Type B pancreatic cell (in vitro differentiated cells): ENCODE measurements at places on chromosomes 4 and X.

DNA sequence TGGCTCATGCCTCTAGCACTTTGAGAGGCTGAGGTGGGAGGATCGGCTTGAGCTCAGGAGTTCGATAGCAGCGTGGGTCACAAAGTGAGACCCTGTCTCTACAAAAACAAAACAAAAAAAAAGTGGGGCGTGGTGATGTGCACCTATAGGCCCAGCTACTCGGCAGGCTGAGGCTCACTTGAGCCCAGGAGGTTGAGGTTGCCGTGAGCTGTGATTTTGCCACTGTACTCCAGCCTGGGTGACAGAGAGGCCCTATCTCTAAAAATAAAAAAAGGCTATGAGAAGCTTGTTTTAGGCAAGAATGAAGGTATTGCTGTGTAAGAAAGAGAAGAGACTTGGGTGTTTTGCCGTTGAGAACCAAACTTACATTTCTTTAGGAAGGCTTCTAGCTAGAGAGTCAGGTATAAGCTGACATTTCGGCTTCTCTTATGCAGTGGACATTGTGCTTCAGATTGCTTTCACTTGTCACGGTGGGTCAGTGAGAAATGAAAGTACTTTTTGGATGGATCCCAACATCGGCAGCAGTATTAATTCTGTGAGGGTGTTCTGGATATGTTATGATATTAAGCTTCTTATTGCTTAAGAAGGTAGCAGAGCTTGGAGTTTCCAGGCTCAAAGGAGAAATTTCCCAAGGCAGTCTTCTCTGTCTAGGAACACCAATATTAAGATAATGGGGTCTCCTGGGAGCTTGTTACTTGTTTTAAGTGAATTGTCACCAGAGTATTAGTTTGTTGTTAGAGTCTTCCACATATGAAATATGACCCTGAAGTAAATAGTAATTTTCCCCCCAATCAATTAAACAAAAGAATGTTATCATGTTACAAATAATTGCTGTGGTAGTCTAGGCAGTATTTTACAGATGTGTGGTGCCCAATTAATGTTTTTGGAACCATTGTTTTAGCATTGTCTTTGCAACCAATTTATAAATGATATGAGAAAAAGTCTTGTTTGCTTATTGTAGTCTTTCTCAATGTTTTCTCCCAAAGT lies 17.6 kb downstream of the TMEM131L start:
- DNase-seq, result no peak
- H3K27ac ChIP-seq, result no peak overlapping the region
- peaks cover 41% of the 10 kb centered on the region for H3K4me1 ChIP-seq
- H3K27me3 ChIP-seq, result no peaks in the 10 kb centered on the region

GRCh38 chrX:53039236-53039635 lies 9.4 kb upstream of the GPR173 start:
- peaks cover 6% of the 10 kb centered on the region for H3K27me3 ChIP-seq
- H3K4me3 ChIP-seq, result no peak overlapping the region
- H3K27ac ChIP-seq, result no peak overlapping the region
- no peaks in the 10 kb centered on the region for H3K36me3 ChIP-seq
- no peak for DNase-seq

GRCh38 chrX:17291171-17291900 lies 83.7 kb upstream of the NHS start:
- H3K36me3 ChIP-seq, result no peaks in the 10 kb centered on the region
- DNase-seq, result no peak
- no peak overlapping the region for H3K4me3 ChIP-seq
- H3K27ac ChIP-seq, result no peak overlapping the region
- no peaks in the 10 kb centered on the region for H3K27me3 ChIP-seq

- H3K27me3 ChIP-seq, result no peaks in the 10 kb centered on the region
- peaks cover 30% of the 10 kb centered on the region for H3K36me3 ChIP-seq
- no peak overlapping the region for H3K4me3 ChIP-seq
- no peaks in the 10 kb centered on the region for H3K4me1 ChIP-seq
- DNase-seq, result no peak
Observed at GRCh38 chr4:106231931-106232330, 84.1 kb downstream of the TBCK start.

DNA sequence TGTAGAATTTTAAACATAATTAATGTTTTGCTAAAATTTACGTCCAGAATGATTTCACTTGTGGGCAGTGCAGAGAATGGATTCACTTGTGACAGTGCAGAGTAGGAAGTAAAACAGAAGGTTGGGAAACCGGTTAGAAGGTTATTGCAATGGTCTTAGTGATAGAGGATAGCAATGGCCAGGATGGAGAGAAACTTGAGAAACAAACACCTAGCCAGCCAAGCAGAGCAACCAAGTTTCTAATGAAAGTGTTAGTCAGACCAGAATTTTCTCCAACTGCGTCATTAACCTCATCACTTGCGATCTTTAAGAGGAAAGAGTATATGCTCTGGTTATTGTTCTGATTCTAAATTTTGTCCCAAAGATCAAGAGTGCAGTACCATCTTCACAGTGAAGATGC lies 50.0 kb upstream of the TBC1D9 start:
- H3K36me3 ChIP-seq, result no peaks in the 10 kb centered on the region
- no peak overlapping the region for H3K4me3 ChIP-seq
- H3K27ac ChIP-seq, result no peak overlapping the region
- DNase-seq, result no peak
